Frontal cortex (tissue), 4 donors: ENCODE measurements at places on chromosomes 13 and 19.

GRCh38 chr13:79258489-79258888, 147.6 kb downstream of the RBM26 start:
- DNase-seq: no peak

DNA sequence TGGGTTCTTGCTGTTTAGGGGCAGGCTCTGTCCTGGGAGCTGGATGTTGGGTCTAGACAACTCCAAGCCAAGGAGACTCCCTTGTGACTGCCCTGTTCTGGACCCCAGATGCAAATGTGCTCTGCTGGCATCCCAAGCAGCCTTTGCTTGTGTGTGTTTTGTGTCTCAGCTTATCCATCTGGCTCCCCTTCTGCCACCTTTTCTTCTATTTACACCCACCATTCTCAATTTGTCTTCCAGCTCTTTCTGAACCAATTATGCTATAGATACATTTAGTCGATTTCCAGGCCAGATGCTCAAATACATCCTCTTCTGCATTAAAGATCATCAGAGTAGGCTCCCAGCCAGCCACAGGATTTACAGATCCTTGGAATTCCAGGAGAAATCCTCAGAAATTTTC, 115.0 kb upstream of the SLC7A1 start:
- no peak for DNase-seq

GRCh38 chr19:36528921-36529518, 949 bp upstream of the ZNF260 start:
- DNase-seq: peak; percentile 25

DNA sequence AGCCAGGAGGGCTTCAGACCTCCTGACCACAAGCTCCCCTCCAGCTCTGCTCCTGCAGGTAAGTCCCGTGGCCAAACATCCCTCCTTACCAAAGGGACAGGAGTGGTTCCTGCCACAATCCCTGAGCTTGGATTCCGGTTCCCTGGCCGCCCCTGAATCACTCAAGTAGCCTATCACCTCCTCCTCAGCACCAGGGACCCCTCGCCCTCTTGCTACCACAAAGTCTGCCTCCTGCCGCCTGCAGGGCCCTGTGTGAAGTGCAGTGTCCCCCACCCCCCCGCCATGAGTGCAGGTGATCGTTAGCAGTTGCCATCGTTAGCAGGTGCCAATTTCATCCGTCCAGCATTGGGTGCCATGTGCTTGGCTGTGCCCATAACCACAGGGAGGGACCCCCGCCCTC, 40.8 kb upstream of the RANBP3 start:
- no peak for DNase-seq

DNA sequence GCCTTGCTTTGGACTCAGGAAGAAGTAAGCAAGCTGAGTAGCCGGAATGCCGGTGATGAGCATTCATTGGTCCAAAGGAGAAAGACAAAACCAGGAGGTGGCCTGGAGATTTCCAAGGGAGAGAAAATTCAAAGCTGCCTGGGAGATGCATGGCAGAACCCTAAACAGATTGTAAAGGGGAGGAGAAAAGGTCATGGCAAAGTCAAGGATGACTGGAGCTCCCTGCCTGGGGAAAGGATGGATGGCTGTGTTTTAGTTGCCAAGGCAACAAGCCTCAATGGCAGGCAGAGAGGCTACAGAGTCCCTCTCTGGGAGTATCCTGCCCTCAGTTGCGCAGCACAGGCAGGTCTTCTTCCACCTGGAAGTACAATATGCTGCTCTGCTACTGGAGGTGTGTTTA, 134.0 kb downstream of the ENOX1 start:
- DNase-seq: no peak

- DNase-seq: no peak
Measured at GRCh38 chr19:45074744-45075300, 1.5 kb downstream of the ZNF296 start.

DNA sequence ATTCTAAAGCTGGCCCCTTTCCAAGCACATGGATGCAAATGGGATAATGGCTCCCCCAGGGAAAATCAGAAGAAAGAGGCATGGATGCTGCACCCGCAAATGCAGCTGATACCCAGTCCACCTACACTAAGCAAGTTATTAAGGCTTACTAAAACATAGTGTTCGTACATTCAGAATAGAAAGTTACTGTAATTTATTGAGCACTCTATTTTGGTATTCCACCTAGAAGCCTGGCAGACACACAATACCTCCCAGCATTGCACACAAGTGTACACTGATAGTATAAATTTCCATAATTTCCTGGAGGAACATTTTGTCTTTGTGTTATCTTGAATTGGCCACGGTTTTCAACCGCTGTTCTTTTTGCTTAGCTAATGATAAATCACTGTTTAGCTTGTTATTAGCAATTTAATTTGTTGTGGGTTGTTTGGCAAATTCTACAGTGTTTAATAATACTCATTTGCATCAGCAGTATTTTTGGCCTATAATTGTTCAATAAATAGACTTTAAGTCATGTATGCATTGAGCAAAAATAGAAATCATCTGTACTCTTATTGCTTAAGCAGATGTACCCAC, 94.5 kb upstream of the MRI1 start:
- DNase-seq: no peak

DNA sequence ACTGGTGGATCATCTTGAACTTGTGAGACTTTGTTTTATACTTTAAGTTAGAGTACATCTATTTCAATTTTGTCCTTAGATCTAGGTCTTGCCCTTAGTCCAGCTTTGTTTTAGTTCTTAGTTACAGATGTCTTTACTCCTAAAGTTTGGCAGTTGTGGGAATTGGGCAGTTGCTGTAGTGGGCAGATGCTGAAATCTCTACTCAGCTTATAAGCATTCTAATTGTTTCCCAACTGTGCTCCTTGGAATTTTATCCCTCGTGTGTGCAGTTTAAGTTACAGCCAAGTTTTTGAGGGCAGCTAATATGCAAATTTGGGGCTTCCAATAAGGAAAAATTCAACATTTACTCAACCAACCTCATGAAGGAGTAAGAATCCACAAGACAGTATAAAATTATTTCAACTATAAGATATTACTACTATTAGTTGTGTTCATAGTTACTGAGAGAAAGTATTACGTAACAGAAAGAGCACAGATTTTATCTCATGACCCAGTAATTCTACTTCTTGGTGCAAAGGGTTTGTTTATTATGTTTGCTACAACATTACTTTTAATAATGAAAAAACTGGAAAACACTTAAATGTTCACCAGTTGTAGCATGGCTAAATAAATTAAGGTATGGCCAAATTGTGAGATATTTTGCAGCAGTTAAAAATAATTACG, 32.9 kb downstream of the CCDC122 start:
- DNase-seq: no peak
